ENCODE measurements at places on chromosomes 1 and 21.
A peak's percentile ranks its signal among the peaks of the same experiment; 100 is the strongest.

DNA sequence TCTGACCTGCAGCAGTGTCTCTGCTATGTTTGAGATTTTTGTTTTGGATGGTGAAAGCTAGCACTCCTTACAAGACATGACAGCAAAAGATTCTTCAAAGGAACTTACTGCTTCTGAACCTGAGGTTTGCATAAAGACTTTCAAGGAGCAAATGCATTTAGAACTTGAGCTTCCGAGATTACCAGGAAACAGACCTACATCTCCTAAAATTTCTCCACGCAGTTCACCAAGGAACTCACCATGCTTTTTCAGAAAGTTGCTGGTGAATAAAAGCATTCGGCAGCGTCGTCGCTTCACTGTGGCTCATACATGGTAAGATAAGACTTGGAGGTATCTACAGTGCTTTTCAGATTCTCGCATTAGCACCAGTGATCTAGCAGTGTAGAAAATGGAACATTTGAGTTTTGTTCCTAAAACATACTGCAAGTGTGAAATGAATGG lies 200.2 kb downstream of the PDE4B start:
- DNase-seq, result no peak

DNA sequence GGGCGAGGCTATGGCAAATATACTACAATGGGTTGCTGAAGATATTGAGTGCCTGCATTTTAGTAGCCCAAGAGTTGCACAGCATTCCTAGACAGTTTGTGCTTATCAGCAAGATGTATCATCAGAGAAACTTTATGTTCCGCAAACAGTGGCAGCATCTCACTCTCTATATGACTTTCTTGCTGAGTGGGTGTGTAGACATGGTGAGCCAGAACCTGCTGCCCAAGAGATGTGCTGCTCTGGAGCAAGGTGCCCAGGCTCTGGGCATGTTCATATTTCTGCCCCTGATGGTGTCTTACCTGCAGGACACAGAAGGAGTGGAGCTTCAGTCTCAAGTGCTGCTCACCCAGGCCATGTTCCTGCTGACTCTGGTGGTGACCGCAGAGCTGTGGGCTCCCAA lies 8.2 kb upstream of the RGSL1 start:
- DNase-seq, result no peak

DNA sequence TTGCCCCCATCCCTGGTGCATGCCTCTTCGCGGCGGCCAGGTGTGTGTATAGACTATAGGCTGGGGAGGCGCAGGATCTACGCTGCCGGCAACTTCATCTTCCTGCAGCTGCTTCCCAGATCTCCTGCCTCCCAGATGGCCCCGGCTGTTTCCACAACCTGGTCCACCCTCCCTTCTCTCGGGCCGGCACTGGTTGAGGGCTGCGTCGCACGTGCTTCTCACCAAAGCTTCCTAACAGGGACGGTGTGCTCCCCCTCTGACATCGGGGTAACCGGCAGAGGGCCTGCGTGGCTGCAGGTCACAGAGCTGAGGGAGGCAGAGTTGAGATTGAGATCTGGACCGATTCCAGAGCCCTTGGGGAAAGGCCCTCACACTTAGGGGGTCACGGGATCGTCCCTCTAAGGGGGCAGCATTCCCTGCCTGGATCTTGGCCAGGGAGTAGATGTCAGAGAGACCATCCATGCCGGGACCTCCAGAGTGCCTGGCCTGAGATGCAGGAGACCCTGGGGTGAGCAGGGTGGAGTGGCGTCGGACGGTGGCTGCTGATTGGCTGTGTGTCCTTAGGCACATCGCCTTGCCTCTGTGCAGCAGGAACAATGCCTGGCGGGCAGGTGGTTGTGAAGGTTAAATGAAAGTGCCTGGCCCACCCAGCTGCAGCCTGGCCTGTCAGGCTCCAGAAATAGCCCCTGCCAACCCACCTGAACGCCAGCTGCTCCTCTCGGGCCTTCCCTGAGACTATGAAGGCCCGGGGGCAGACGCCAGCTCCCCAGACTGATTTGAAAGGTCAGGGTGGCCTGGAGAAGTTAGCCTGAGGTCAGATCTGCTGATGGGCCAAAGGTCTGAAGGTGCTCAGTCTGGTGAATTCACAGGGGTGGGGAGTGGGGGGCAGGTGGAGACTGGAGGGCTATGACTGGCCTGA lies 6.1 kb upstream of the MASP2 start:
- no peak for DNase-seq

- DNase-seq, result no peak
Observed at GRCh38 chr1:114588196-114588689, 6.8 kb upstream of the BCAS2 start.

GRCh38 chr1:72037745-72038343 lies 244.5 kb downstream of the NEGR1 start:
- DNase-seq, result peak; percentile 5

DNA sequence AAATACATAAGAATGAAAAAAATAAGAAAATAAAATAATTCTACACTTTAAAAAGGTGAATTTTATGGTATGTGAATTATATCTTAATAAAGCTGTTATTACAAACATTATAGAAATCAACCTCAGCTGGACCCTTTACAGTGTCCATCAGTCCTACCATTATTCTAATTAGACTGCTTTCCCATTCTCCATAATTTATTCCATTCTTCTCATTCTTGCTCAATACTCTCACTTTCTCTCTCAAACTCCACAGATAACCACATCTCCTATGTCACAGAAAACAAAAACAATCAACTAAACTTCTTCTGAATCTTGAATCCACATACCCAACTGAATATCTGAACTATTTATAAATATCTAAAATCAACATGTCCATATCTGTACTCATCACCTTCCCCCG lies 11.6 kb downstream of the HFM1 start:
- no peak for DNase-seq

DNA sequence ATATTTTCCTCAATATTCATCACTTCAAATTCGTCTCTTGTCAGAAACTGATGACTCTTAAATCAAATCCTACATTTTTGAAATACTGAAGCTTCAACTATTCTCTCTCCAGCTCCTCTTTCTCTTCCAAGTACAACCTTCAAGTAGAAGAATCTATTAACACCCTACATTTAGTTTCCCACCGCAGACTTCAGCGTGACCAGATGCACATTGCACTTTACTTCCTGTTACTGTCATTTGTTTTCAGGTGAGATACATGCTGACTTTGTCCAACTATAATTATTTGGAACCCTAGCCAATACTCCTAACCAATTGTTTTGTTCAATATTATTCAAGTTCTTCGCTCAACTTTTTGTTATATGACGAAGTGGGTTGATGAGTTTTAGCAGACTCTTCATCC lies 116.0 kb downstream of the MRPL39 start:
- no peak for DNase-seq

GRCh38 chr1:63991685-63992084 lies 211.7 kb upstream of the UBE2U start:
- no peak for DNase-seq

GRCh38 chr21:46397211-46397905 lies 61.3 kb upstream of the DIP2A start:
- DNase-seq, result no peak

- DNase-seq, result no peak
Observed at GRCh38 chr1:42176902-42177519, 12.5 kb upstream of the GUCA2A start.

- DNase-seq, result no peak
Observed at GRCh38 chr1:228810878-228811711, 75.8 kb downstream of the RHOU start.

- no peak for DNase-seq
Observed at GRCh38 chr1:25103164-25103795, 129.0 kb downstream of the SYF2 start.

GRCh38 chr1:25890239-25891034 lies 14.9 kb upstream of the PAQR7 start:
- no peak for DNase-seq

GRCh38 chr1:89671775-89672488 lies 39.0 kb downstream of the LRRC8C start:
- no peak for DNase-seq

- DNase-seq, result no peak
Observed at GRCh38 chr1:27968692-27969091, 8.9 kb downstream of the XKR8 start.

DNA sequence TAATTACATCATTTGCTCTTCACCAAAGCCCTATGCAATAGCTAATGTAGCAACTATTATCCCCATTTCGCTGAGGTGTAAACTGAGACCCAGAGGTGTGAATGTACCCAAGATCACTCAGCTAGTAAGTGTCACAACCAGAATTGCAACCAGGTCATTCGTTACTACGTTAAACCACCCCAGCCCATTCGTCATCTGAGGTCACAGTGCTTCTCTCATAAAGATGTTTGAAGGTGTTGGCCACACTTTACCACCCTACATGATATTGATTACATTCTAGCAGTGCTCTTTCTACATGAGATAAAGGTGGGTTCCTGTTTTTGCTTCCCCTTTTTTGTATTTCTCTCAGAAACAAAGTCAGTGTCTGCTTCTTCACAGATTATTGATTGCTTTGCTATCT lies 195.3 kb downstream of the ZBTB18 start:
- no peak for DNase-seq

Data from stimulated activated CD4-positive, alpha-beta T cell treated with anti-CD3 and anti-CD28 coated beads, TNF-alpha, amount 100 ng/mL, for 48 hours (primary cell).